ENCODE measurements at places on chromosomes 2 and 18. TPM values are rescaled to one million over a fixed set of nuclear protein-coding genes. Genes with fewer than 3 reads are reported as not detected.

The ACVR1C gene
- total RNA-seq = 2.8 TPM

The GDF7 gene
- total RNA-seq = 0.02 TPM

The COPS9 gene
- total RNA-seq = 57.4 TPM

The ABHD1 gene
- 0.17 TPM for total RNA-seq

All from activated T-helper 17 cell treated with anti-CD3 and anti-CD28 coated beads, Interleukin-2, amount 50 U/mL, for 72 hours (primary cell).